ENCODE measurements at places on chromosomes 1 and 21.

GRCh38 chr1:218297867-218298266 is 12.8 kb downstream of the RRP15 start:
- DNase-seq, result no peak

DNA sequence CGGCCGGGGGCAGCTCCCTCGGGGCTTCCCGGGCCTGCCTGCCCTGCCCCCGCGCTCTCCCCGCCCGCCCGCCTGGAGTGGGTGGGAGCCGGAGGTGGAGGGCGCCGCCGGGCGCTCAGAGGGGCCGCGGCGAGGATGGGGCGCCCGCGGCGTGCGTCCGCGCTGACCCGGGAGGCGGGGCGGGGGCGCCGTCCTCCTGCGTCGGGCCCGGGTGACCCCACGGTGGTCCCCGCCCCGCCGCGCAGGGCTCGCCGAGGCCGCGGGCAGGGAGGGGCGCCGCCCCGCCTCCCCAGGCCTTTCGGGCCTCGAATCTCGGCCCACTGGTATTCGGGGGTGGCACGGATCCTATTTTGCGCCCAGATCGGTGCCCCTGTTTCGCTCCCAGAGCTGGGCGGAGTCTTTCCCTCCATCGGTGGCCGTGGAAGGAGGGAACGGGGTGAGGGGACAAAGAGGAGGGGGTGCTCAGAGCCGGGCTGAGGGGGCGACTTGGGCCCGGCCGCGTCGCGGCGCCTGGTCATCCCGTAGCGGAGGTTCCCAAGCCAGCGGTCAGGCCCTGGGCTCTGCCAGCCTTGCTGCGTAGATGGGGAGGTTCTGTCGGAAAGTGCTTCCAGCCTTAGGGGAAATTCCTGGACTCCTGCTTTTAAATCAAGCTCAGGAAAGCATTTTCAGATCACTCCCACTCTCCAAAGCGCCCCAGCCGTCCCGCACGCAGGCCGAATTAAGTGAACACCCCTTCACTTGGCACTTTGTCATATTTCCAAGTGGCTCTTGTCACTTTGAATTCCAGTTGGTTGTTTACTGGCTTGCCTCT is 545 bp downstream of the PATJ start:
- DNase-seq, result no peak

- DNase-seq, result no peak
Observed at GRCh38 chr1:118890851-118891384, 97.2 kb downstream of the TBX15 start.

DNA sequence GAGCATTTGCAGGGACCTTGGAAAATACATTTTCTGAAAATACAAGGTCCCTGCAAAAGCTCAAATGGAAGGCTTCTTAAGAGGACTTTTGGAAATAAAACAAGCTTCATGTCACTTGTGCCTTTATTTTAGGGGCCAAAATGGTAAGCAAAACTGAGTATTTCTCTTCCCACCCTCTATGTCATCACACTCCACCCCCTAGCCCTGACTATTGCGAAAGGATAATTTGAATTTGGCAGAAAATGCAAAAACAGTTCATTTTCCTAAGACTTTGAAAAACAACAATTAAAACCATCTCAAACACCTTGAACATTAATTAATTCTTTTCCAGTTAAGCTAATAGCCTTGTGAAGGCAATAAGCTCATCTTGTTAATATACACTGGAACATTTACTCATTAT is 201.7 kb downstream of the TM2D1 start:
- no peak for DNase-seq

GRCh38 chr1:34262023-34262853 is 85.5 kb downstream of the C1orf94 start:
- no peak for DNase-seq

- DNase-seq, result no peak
Observed at GRCh38 chr1:102588536-102588935, 519.8 kb downstream of the COL11A1 start.

DNA sequence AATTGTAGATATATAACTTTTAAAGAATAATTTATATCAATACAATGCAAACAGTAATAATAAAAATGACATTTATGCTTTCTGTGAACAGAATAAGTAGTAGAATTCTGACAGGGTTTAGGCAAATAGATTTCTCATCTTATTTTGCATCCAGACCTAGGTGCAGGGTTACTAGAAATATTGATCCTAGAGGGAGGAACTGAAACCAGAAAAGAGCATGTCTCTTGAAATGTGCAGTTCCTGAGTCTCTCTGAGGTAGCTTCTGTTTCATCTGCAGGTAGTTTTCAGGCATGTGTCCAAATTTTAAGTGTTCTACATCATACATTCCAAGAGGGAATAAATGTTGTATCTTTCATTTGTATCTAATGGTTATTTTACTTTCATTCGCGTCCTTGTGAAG is 631.9 kb upstream of the ADGRL4 start:
- DNase-seq, result no peak

- DNase-seq, result no peak
Observed at GRCh38 chr1:63817152-63817667, 43.4 kb downstream of the ROR1 start.

GRCh38 chr1:16915627-16915973 is 6.1 kb upstream of the CROCC start:
- no peak for DNase-seq

GRCh38 chr1:96683931-96684330 is 37.7 kb upstream of the PTBP2 start:
- DNase-seq, result no peak

- peak; percentile 68 for DNase-seq
Observed at GRCh38 chr1:184805667-184806295, 51.1 kb upstream of the EDEM3 start.

DNA sequence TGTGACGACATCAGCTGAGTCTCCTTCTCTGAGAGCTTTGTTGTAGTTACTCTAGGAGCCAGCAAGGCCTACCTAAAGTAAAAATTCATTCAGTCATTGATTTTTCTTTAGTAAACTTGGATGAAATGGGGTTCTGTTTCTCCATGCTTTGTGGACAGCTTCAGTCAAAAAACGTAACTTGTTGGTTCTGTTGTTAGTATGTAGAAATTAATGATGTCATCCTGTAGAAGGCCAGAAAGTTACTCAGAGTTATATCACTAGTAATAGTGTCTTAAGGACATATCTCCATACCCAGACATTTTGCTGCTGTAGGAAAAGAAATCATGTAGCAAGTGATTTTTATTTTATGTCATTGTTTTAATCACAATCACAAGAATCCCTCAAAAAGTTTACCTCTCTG is 43.0 kb downstream of the KDM1A start:
- no peak for DNase-seq

- DNase-seq, result no peak
Observed at GRCh38 chr1:16245476-16246196, 8.7 kb upstream of the CPLANE2 start.
